ENCODE measurements at places on chromosomes 6 and 20. TPM values are rescaled to one million over a fixed set of nuclear protein-coding genes. Genes with fewer than 3 reads are reported as not detected.

DNA sequence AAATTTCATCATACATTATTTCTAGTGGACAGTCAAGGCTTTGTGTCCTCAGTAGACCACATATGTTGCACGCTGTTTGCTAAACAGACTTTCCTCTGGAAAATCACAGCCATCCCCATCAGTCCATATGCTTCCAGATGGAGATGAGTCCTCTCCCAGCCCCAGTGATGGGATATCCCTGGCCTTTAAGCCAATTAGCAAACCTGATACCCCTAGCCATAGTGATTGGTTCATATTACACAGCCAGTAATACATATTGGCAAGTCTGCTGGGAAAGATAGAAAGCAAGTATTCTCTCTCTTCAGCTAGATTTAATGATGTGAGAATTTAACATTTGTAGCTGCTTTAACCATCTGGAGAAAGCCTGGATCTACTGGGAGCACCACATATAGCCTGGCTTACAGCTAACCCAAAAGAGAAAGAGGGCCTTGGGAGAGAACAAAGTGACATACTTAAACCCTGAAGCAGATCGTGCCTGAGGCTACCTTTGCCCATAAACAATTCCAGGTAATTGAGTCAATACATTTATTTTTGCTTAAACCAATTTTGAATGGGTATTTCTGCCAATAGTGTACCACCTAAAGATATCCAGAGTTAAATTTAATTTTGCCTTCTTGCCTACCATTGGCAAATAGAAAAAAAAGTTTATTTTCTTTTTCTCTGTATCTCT is 103.5 kb upstream of the HIVEP1 start:
- DNase-seq: no peak
- H3K4me3 ChIP-seq: no peak overlapping the region
- no peaks in the 10 kb centered on the region for H3K4me1 ChIP-seq
- no peak overlapping the region for H3K27ac ChIP-seq
- H3K27me3 ChIP-seq: no peaks in the 10 kb centered on the region

RUNX2 gene
- 31.8 TPM for total RNA-seq

GRCh38 chr20:10381477-10381876 is 52.5 kb downstream of the MKKS start:
- no peak overlapping the region for H3K27ac ChIP-seq
- no peak for DNase-seq
- no peaks in the 10 kb centered on the region for H3K4me1 ChIP-seq
- no peak overlapping the region for H3K4me3 ChIP-seq

- no peaks in the 10 kb centered on the region for H3K27me3 ChIP-seq
- no peak overlapping the region for H3K4me3 ChIP-seq
- DNase-seq: no peak
Measured at GRCh38 chr20:31496761-31497295, 17.4 kb upstream of the HM13 start.

DNA sequence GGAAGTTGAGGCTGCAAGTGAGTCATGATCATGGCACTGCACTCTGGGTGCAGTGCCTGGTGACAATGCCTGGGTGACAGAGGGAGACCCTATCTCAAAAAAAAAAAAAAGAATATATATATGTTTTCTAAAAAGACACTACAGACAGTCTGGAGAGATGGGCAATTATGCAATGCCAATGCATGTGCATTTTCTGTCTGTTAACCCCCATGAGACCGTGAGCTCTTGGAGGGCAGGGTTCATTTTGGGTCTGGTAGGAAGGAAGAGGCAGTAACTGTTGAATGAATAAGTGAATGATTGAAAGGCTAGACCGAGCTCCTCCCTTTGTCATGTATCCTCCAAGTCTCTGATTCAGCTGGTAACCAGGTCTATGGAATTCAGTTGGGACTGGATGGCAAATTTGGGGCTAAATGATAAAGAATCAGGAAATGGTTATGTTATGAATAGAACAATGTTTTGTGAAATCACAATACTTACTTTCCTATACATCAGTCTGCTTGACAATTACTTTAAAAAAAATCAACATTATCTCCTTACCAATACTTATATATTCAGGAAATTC is 5.6 kb upstream of the BLCAP start:
- H3K27ac ChIP-seq: no peak overlapping the region
- no peaks in the 10 kb centered on the region for H3K27me3 ChIP-seq
- H3K36me3 ChIP-seq: no peaks in the 10 kb centered on the region
- H3K4me1 ChIP-seq: peaks cover 3% of the 10 kb centered on the region

DNA sequence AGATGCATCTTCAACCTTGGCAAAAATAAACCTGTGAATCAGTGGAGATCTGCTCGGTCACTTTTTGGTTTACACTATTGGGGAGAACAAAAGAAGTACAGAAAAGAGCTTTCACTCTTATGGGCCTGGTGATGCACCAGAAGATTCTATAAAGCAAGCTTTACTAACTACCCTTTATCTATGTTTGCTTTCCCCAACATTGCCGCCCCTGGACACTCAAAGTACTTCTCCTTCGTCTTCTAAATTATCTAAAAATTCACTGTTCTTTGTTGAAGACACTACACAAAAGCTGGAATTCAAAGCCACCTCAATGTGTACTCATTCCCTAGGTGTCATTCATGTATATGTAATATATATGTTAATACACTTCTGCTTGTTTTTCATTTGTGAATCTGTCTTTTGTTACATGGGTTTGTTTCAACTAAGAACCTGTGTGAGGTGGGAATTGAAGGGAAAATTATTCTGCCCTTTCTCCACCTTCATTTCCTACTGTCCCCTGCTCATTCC is 97.9 kb upstream of the BTN3A2 start:
- peaks cover 8% of the 10 kb centered on the region for H3K4me1 ChIP-seq
- no peak overlapping the region for H3K27ac ChIP-seq

GRCh38 chr6:18262702-18263417 is 1.5 kb downstream of the DEK start:
- H3K27me3 ChIP-seq: no peaks in the 10 kb centered on the region
- peaks cover 3% of the 10 kb centered on the region for H3K36me3 ChIP-seq
- H3K4me3 ChIP-seq: peak overlapping the region; percentile 92
- H3K4me1 ChIP-seq: peaks cover 20% of the 10 kb centered on the region
- peak; percentile 21 for DNase-seq
- peak overlapping the region; percentile 60 for H3K27ac ChIP-seq

SIRPB2 gene
- not detected for total RNA-seq

BTNL2 gene
- not detected for total RNA-seq

DNA sequence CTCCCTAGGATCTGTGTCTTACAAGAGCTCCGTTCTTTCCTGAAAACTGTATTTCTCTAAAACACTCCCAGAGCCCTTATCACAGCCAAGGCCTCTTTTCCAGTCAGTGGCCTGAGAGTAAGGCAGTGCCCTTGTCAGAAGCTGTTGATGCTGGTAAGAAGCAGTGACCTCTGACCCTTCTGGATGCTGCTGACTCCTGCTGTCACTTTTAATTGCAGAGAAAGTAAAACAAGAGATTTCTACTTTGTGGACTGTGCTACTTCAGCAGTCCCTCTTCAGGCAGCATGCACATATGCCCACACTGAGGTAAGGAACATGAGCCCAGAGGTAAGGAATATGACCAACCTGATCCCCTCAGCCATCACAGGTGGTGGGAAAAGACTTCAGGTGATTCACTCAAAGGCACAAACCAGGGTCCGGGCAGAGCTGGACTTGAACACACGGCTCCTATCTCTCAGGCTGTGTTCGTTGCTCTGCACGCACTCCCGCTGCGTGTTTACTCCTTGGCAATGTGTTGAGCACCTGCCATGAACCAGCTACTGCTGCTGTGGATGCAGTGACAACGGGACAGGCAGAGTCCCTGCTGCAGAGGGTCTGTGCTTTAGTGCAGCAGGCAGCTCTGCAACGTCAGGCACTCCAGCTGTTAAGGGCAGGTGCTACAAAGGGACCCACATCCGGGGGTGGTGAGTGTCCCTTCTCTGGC is 201.9 kb upstream of the CST7 start:
- H3K27ac ChIP-seq: no peak overlapping the region
- no peaks in the 10 kb centered on the region for H3K4me1 ChIP-seq
- no peaks in the 10 kb centered on the region for H3K36me3 ChIP-seq
- peaks cover 22% of the 10 kb centered on the region for H3K27me3 ChIP-seq
- DNase-seq: no peak

- peaks cover 3% of the 10 kb centered on the region for H3K36me3 ChIP-seq
- H3K4me3 ChIP-seq: no peak overlapping the region
- peaks cover 25% of the 10 kb centered on the region for H3K4me1 ChIP-seq
- DNase-seq: no peak
- H3K27me3 ChIP-seq: no peaks in the 10 kb centered on the region
Measured at GRCh38 chr6:85670573-85670972, 27.9 kb upstream of the SYNCRIP start.

- peaks cover 3% of the 10 kb centered on the region for H3K4me1 ChIP-seq
- no peaks in the 10 kb centered on the region for H3K27me3 ChIP-seq
- H3K4me3 ChIP-seq: no peak overlapping the region
- H3K27ac ChIP-seq: no peak overlapping the region
- DNase-seq: no peak
Measured at GRCh38 chr20:50565383-50565782, 55.2 kb downstream of the PTPN1 start.

LY6G6F gene
- total RNA-seq: not detected

OR10C1 gene
- not detected for total RNA-seq

GRCh38 chr20:58553841-58554240 is 38.6 kb upstream of the APCDD1L start:
- no peaks in the 10 kb centered on the region for H3K4me1 ChIP-seq
- no peaks in the 10 kb centered on the region for H3K36me3 ChIP-seq
- H3K27ac ChIP-seq: no peak overlapping the region
- H3K27me3 ChIP-seq: peaks cover 2% of the 10 kb centered on the region

NNAT gene
- 0.20 TPM for total RNA-seq

- no peak overlapping the region for H3K4me3 ChIP-seq
- H3K27me3 ChIP-seq: peaks cover 29% of the 10 kb centered on the region
- H3K36me3 ChIP-seq: no peaks in the 10 kb centered on the region
- no peak overlapping the region for H3K27ac ChIP-seq
- no peak for DNase-seq
Measured at GRCh38 chr6:868201-868600, 175.3 kb upstream of the EXOC2 start.

DNA sequence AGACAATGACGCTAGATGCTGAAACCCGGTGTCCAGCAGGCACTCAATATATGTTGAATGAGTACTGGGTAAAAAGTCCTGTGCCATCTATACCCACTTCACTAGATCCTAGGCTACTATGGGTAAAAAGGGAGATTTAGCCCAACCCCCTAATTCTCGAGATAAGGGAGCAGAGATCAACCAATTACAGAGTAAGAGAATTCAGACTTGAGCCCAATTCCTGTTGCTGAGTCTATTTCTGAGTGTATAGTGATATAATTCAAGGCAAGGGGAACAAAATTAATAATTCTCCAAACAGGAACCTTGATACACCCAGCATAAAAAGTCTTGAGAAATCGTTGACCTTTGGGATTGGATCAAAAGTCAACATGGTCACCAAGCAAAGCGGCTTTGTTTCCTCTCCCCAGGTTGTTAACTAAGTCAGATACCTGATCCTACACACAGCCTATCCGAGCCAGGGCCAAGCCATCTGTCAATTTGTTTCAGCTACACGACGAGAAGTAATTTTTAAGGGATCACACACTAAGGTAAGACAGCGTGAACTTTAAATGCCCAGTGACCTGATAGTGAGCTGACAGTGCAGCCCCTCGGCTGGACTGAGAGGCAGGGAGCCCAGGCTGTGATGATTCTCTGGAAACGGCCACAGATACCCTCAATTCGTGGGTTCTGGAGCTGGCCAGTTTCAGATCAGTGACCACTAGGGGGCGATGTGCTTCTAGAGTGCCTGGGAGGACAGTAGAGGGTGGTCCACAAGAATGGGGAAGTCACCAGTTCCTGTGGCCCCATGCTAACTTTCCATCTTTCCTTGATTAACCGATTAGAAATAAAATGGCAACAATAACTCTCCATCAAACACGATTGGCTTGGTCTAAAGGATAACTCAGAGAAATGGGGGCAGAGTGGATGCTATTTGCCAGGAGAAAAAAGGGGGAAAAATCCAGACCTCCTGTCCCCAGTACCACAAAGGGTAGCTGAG is 46.2 kb downstream of the SLC22A23 start:
- peaks cover 14% of the 10 kb centered on the region for H3K4me1 ChIP-seq
- H3K27me3 ChIP-seq: no peaks in the 10 kb centered on the region
- H3K36me3 ChIP-seq: no peaks in the 10 kb centered on the region
- H3K4me3 ChIP-seq: no peak overlapping the region

DNA sequence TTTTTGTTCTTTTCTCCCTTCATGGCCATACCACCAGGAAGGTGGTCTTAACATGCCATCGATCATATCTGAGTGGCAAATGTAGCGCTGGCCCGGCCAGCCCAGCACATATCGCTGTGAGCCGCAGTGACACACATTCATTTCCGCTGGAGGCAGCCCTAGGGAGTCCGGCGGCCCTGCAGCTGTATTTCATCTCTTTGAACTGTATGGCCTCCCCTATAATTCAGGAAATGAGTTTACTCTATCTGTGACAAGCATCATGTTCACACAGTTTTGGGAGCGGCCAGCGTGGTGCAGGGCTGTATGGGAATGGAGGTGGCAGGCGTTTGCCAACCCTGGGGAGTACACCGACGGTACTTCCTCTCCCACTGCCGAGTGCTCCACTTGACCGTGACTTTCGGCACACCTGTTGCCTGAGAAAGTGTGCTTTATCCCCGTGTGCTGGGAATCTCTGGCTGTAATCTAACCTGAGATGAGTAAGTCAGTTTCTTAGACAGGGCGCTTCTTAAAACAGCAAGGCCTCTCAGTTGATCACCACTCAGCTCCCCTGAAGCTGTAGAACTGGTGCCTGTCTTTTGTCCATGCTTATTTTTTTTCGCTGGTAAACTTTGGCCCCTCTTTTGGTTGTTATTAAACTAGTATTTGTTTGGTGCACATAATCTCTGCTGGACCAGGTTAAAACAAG is 257.1 kb upstream of the TAB2 start:
- peak; percentile 42 for DNase-seq
- H3K27ac ChIP-seq: peak overlapping the region; percentile 71
- H3K4me3 ChIP-seq: peak overlapping the region; percentile 26
- H3K27me3 ChIP-seq: no peaks in the 10 kb centered on the region
- peaks cover 21% of the 10 kb centered on the region for H3K4me1 ChIP-seq

SENP6 gene
- 106 TPM for total RNA-seq

DNA sequence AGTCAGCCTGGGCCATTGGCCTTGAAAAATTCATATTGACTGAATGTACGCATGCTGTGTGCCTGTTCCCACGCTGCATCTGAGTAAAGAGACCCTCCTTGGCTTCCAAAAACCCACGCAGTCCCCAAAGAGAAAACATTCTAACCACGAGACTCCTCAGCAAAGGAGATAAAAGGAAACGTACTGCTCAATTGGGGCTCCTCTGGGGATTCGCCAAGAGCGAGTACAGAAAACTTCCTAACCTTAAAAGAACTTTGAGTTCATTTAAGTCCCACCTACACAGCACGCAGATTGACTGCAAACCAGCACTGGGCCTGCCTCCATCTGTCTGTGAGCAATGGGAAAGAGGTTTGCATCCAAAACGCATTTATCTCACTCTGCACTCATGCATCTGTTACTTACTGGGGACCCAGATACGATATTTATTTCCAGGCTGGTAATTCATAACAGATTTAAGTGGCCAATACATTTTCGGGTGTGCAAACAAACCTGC is 505.9 kb upstream of the CHD6 start:
- no peaks in the 10 kb centered on the region for H3K4me1 ChIP-seq
- H3K27me3 ChIP-seq: no peaks in the 10 kb centered on the region
- DNase-seq: no peak
- H3K4me3 ChIP-seq: no peak overlapping the region
- H3K27ac ChIP-seq: no peak overlapping the region

ACSS1 gene
- 57.7 TPM for total RNA-seq

CEP162 gene
- total RNA-seq: 7.4 TPM

- H3K27ac ChIP-seq: no peak overlapping the region
- peaks cover 2% of the 10 kb centered on the region for H3K27me3 ChIP-seq
- no peak for DNase-seq
Measured at GRCh38 chr20:10309326-10309725, 90.7 kb downstream of the SNAP25 start.

GRCh38 chr20:49846206-49846807 is 33.7 kb downstream of the SLC9A8 start:
- no peak overlapping the region for H3K27ac ChIP-seq
- peak; percentile 21 for DNase-seq
- H3K27me3 ChIP-seq: no peaks in the 10 kb centered on the region
- peaks cover 5% of the 10 kb centered on the region for H3K4me1 ChIP-seq

HLA-DQB2 gene
- total RNA-seq: 0.93 TPM

Measured in T-cell (primary cell).